NCI-H460 (cell line): ENCODE measurements at places on chromosomes 7 and 10. TPM values are rescaled to one million over a fixed set of nuclear protein-coding genes. Genes with fewer than 3 reads are reported as not detected.

GRCh38 chr7:101378751-101379174 is 16.1 kb downstream of the COL26A1 start:
- no peak for DNase-seq

- DNase-seq, result no peak
Observed at GRCh38 chr7:116802144-116802745, 60.1 kb upstream of the CAPZA2 start.

- DNase-seq, result no peak
Observed at GRCh38 chr7:18495412-18496340, at the start of gene HDAC9. Gene HDAC9, plus strand, starts transcription at chr7:18495749. Its CDS starts 554 bp downstream, at chr7:18496303.

DNA sequence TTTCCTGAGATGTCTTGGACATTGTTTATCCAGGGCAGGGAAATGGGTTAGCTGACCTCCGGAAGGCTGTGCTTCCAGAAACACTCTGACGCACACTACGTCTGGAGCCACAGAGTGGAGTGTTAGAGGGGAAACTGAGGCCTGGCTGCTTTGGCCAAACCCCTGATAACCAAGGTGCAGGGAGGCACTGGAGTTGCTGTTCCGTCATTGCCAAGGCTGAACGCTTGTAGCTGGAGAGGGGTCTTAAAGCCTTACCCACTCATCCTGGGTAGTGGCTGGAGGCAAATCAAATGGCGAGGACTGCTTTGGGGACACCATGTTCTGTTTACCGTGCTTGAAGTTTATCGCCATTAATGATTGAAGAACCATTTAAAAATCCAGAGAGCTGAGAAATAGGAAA is 604.1 kb upstream of the FOXK1 start:
- DNase-seq, result no peak

- DNase-seq, result no peak
Observed at GRCh38 chr10:34018129-34018528, 683.7 kb upstream of the NRP1 start.

DNA sequence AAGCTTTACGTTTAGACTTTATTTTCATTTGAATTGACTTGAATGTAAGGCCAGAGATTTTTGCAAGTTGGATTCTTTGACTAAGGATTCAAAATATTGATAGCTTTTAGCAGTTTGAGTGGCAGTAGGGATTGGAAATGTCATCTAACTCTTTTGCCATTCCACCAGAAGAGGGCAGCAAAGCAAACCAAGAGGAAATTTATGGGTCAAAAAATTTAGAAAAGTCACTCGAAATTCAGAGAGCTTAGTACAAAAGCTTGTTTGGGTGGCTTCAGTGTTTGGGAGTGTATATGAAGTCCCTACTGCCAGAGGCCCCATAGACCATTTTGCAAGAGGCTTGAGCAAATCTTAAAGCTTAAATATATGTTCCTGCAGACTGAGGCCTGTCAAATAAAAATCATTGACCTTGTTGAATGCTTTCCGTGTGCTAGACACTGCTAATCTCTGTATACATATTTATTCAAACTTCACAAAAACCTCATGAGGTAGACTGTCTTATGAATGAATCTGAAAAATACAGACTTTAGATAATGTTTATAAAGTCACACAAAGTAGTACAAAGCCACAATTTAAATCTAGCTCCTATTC is 44.6 kb upstream of the RSBN1L start:
- peak; percentile 47 for DNase-seq

DNA sequence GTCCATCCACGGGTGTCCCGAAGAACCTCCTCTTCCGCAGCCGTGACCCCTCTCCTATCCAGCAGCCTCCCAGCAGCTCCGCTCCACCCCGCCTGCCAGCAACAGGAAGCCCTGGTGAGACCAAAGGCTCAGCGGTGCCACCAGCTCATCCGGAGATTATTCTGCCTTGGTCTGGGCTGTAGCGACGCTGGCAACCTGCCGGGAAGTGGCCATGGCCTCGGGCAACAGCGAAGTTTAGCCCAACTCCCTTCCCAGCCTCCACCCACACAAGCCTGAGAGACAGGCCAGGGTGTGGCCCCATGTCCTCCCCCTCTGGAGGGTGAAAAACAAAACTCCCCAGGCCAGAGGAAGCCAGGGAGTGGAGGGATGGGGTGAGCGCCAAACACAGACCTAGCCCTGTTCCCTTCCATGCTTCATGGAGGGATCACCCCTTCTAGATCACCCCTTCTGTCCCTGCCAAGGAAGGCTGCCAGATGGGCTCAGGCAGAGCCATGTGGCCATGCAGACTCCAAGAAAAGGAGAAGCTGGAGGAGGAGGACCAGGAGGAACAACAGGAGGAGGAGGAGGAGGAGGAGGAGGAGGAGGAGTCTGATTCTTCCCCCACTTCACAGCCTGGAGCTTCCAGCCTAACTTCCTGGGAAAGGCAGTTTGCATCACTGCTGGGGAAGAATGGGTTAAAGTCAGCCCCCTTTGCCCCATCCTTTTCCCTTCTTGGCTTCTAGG is 918 bp downstream of the CALHM2 start:
- DNase-seq, result peak; percentile 58

DNA sequence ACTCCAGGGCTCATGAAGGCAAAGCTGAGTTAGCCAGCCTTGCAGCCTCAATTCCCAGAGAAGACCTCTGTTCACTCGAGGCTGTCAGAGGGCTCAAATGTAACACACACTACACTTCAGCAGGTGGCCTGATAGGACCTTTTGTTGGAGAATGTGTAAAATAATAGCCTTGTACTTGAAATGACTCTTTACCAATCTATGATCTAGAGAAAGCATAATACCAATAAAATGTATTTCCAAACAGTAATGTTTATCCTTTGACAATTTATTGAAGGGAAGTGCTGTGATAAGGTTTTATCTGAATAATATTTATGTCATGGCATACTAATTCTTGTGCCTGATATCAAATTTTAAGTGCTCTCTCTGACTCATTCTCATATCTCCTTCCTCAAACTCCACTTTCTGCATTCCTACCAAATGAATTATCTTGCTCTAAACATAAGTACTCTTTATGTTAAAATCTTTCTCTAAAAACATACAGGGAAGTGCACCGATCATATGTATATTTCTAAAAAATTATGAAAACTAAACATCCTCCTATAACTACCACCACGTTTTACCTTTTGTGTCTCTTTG is 20.9 kb downstream of the CYP3A7 start:
- DNase-seq, result no peak

GRCh38 chr10:8794860-8795259 is 740.4 kb downstream of the GATA3 start:
- no peak for DNase-seq

DNA sequence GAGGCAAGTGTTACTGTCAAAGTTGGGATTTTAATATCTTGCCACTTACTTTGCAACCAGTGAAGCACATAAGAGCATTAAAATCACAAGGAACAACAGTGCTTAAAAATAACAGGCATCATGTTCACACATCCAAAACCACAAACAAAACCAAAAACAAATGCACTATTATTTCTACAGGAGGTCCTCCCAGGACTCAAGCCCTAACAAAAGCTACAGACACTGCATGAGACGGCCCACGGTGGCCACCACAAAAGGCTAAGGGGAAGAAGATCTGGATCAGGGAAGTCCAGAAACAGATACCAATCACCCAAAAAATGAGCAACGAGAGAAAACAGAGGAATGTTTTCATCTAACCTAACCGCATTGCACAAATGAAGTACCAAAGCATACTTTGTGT is 158.4 kb downstream of the ZMYND11 start:
- DNase-seq, result no peak

DNA sequence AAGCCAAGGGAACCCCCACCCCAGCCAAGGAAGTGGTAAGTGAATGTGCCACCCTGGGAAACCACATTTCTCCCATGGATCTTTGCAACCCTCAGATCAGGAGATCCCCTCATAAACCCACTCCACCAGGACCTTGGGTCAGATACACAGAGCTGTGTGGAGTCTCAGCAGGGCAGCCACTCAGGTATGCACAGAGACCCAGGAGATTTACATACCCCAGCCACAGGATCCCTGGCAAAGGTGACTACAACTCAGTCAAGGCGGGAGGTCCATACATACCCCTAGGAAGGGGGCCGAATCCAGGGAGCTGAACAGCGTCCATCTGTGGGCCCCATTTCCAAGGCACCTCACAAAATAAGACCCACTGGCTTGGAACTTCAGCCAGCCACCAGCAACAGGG is 293.4 kb downstream of the CTNNA3 start:
- DNase-seq, result no peak

- no peak for DNase-seq
Observed at GRCh38 chr7:93004906-93005305, 112.9 kb downstream of the SAMD9 start.

DNA sequence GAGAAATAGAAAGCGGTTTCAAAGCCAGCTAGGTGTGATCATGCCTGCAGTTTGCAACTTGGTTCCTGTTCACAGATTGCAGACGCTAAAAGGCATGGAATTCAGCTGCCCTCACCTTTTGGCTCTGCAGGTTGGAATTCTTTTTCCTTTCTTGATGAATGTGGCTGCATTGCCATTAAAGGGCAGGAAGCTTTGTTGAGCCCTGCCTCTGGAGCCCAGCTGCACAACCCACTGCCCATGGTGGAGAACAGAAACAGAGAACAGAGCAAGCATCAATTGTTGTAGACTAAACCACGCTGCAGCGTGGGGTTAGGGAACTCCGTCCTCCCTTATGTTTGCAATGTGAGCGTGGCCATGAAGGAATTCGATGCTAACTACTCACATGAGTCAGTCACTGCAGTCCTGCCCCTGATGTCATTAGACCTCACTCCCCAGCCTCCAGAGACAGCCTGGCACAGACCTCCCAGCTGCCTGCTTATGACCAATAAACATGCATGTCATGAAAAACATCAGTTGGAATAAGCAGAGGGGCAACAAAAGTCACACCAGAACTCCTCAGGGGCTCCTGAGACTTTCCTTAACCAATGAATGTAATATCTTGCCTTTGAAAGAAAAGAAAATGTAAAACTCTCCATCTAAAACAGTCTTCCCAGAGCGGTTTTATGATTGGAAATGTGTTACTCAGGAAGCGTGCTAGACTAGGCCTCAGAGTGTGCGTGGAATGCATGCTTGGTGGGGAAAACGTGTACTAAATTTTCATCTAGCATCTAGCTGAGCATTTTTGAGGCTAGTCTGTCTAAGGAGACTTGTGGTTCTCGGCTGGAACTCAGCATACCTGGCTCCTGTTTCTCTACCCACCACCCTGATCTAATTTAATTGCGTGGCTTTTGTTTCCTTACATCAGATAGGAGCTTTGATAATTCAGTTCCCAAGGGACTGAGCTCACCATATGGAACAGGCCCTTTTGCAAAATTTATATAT is 232.2 kb downstream of the KIAA1217 start:
- DNase-seq, result no peak

DNA sequence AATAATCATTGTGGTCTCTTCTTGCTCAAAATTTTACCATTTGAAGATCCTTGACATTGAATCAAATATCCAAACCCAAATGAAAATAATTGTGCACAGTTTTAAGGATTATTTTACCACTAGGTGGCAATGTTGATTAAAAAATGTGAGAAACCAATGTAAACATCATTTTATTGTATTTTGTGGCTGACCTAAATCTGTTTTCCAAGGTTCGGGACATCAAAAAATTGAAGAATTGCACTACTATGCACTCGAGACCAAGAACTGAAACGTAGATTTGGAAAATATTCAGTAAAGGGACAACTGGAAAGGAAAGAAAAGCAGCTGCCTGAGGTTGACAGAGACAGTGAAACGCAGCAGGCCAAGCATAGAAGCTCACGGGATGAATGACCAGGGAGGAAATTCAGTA is 259.3 kb downstream of the SNX13 start:
- DNase-seq, result peak; percentile 60

DNA sequence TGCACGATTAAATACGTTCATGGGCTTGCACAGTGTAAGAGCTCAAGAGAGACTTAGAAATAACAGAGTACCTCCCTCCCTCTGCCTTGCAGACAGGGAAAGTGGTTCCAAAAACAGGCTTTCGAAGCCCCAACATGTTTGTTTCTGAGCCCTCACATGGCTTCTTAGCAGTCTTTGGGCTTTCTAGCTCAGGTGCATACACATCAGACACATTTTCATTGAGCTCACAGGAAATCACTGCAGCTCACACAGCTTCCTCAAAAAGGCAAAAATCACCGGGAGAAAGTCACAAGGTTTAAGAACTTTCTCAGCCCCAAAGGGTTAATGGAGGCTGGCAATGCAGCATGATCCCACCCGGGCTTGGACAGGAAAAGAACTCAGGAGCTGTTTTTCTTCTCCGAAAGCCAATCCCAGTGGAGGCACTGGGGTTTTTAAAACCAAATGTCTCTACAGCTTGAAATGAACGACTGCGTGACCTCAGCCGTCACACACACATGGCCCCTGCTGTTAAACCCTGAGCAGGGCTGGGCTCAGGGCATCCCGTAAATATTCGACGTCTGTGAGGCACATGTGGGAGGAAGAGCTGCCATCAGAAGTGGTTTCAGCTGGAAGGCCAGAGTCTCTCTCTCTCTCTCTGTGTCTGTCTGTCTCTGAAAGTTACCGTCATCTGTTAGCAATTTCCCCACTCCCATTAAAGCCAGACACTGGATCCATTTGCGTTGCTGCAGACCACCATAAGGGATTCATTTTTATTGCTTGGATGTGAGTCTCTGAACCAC is 69.7 kb downstream of the CALML3 start:
- DNase-seq, result no peak

DNA sequence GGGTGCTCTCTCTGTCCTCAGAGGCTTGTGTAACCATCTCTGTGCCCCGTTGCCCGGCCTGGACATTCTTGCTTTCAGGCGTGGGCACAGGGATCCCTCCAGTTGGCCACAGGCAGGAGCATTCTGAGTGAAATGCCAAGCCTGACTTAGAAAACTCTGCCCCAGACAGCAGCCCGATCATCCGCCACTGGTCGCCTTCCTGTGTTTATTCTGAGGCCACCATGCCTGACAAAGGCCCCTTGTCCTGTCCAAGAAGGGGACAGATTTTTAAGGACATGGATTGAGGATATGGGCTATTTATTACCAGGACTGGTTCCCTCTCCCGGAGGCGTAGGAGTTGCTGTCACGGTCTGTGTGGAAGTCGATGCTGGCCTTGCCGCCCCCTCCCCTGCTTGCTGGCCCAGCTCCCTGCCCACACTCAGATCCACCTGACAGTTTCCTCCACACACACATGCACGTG is 54.3 kb downstream of the SPOCK2 start:
- DNase-seq, result no peak

DNA sequence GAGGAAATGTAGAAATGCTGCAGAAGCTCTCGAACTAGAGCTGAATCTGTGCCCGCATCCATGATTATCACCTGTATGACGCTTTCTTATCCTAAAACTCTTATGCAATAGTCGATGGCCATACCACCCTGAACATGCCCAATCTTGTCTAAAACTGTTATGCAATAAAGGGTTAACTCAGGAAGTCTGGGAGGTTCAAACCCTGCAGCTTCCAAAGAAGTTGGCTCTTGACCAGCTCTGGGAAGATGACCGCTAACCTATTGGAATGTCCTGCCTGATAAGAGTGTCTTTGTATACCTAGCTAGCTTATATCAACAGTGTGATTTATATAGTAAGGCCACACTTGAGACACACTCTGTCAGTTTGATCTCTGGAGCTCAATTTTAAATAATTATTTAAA is 3.4 kb upstream of the C10orf88 start:
- DNase-seq, result no peak

The SP8 gene
- total RNA-seq, result 0.06 TPM in 1 of 2 replicates, not detected in the other

The COL28A1 gene
- 0.12 and 0.29 TPM in 2 replicates for total RNA-seq

The SLC29A3 gene
- total RNA-seq, result 3.8 and 4.1 TPM in 2 replicates

The SMKR1 gene
- total RNA-seq, result 4.4 and 4.6 TPM in 2 replicates

The XRCC2 gene
- total RNA-seq, result 9.4 and 12.3 TPM in 2 replicates

The NYAP1 gene
- total RNA-seq, result 0.47 and 1.2 TPM in 2 replicates

The ACTA2 gene
- 40.4 and 41.7 TPM in 2 replicates for total RNA-seq

The MBL2 gene
- total RNA-seq, result not detected in 2 replicates

The OR13A1 gene
- total RNA-seq, result not detected in 2 replicates
